ENCODE measurements at places on chromosomes 1 and 21.
A peak's percentile ranks its signal among the peaks of the same experiment; 100 is the strongest.

DNA sequence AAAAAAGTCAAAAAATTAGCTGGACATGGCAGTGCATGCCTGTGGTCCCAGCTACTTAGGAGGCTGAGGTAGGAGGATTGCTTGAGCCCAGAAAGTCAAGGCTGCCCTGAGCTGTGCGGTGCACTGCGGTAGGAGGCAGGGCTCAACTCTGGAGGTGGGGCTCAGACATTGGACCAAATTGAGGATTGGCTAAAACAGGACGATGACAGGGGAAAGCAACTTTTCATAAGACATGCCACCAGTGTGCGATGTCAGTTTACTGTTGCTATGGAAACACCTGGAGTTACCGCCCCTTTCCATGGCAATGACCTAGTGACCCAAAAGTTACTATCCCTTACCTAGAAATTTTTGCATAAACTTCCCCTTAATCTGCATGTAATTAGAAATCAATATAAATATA lies 85.3 kb downstream of the DISP3 start:
- DNase-seq = no peak

- DNase-seq = no peak
Measured at GRCh38 chr21:36985751-36986594, 19.5 kb upstream of the HLCS start.

DNA sequence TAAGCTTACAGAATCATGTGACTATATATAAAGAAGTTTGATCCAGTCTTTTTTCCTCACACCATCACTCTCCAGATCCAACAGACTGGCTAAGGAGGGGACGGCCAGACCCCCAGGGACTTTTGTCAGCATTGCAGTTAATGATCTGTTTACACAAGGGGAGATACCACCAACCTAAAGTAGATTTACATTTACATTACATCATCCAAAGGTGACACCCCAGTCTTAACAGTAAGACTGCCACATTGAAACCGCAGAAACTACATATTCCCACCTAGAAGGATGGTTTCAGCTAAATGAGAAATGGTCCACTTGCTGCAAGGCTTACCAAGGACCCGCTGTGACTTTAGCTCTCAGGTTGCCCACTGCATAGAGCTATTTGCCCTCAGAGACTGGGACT lies 3.4 kb downstream of the RCAN1 start:
- DNase-seq = no peak

DNA sequence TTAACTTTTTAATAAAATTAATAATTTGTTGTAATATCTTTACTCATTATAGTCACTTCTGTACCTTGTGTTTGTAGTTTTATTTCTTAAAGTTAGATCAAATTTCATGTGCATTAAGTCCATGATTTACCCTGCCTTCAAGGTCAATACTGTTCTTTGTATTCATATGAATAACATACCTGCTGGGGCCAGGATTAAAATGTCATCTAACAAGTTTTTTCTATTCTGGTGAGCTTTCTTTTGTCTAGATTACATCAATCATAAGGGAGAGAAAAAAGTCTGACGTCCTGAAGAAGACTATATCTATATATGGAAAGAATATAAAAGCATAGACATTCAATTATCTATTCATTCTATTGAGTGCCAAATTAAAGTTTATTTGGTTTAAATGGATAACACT lies 232.6 kb downstream of the COL11A1 start:
- no peak for DNase-seq

DNA sequence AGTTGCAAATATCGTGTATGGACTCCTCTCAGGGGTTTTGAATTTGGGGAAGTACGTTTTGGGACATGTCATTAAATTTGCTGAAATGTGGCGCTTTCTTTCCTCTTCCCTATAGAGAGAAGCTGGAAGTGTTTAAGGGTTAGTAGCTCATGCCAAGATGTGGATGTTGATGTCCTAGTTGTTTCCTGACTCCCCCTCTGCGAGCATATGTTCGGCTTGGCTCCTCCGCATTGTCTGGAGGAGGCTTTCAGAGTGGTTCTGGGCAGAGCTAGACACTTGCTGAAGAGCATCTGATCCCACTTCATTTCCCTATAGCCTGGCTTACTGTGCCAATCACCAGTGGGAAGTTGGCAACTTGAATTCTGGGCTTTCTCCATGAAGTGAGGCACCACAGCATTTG lies 347.4 kb upstream of the B3GALT2 start:
- DNase-seq = no peak

DNA sequence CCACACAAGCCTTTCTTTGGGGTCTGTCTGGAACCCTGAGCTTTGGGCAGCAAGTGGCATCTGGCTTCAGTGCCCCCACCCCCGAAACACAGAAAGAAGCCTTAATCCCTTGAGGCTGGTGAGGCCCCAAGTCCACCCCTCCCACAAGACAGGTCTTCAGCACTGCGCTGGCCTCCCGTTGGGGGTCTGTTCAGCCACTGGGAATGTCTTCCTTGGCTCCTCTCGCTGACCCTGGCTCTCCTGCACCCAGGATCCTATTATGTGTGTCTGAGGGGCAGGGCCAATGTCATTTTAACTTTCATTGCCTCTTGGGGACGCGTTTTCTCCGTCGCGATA lies 26.9 kb downstream of the ATP8B2 start:
- DNase-seq = no peak

GRCh38 chr21:38777015-38777414 lies 28.7 kb upstream of the ETS2 start:
- DNase-seq = no peak

DNA sequence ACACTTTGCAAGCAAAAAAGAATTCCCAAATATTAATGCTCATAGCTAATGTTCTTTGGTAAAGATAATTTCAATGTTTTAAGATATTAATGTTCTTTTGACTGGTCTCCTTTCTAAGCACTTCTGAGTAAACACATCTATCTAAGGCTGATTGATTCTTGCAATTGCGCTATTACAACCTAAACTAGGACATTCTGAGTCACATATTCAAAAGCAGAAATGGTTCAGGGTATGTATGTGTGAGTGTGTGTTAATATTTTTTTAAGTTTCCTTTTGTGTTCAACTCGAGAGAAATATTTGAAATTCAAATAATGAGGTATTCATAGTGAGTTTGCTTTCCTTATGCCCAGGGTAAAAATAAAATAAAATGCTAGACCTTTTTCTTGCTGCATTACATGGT lies 203.6 kb upstream of the GRIK3 start:
- DNase-seq = no peak

DNA sequence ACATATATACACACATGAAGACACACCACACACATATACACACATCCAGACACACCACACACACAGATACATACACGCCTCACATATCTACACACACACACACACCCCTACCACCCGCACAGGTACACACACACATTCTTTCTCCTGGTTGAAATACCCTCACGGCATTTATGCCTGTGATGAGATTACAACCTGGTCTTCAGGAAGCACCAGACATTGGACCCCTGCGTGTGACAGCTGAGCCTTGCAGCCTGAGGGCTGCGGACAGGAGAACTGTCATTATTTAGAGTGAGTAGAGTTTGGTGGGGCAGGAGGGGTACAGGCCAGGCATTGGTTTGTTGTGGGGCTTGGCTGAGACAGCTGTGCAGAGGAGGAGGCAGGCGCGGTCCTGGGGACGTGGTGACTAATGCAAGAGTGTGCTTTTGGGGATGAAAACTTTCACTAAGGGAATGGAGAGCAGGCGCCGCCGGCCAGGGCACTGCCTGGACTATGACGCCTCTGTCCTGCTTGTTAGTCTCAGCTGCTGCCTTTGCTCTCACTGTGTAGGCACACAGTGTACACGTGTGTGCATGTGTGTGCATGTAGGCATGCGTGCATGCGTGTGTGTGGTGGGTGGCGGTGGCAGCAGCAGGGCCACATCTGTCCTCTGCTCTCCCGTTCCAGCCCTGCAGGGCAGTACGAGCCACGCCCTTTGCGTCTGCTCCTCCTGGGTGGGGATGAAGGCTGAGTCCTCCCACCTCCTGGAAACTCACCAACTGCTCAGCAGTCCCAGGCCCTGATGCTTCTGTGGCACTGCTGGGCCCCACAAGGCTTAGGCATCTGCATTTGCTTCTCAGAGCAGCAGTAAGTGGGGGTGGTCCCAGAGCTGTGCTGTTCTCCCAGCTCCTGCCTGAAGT lies 57.6 kb downstream of the SPSB1 start:
- no peak for DNase-seq

DNA sequence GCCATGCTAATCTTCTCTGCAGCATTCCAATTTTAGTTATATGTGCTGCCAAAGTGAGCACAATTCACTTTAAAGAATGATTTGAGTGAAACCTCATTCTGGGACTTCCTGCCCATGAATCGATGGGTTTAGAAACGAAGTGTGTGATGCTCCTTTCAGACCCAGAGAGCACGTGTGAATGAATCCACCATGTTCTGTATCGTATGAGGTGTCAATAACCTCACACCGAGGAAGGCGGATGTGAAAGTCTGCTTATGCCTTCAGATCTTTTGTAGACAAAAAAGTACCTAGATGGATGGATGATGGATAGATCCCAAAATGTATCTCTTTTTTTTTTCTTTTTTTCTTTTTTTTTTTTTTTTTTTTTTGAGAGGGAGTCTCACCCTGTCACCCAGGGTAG lies 13.8 kb downstream of the UBASH3A start:
- no peak for DNase-seq

DNA sequence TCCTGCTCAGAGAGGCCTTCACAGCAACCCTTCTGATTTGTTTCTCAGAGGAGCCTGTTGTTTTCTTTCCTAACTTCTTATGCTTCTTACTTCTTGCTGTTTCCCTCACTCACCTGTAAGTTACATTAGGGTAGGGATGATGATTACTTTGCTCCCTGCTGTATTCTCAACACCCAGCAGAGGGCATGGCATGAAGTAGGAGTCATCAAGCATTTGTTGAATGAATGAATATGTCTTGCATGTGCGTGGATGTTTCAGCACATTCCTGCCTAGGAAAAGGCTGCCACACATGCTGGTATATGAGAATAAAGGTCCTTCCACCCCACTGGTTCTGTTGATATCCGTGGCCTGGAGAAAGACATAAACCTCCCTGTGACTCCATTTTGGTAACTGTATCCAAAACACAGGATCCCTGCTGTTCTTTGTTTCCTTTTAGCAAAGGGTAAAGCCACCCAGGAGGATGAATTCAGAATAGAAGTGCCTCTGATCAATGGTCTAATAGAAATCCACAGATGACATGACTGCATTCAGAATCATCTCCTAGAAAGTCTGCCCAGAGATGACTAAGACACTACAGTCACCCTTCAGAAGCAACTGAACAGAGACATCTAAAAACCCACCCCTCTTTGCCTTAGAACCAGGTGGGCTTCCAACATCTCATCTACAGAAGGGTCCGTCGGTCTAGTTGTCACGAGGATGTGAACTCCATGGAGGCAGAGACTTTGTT lies 168.8 kb downstream of the ZSCAN20 start:
- DNase-seq = peak; percentile 42

DNA sequence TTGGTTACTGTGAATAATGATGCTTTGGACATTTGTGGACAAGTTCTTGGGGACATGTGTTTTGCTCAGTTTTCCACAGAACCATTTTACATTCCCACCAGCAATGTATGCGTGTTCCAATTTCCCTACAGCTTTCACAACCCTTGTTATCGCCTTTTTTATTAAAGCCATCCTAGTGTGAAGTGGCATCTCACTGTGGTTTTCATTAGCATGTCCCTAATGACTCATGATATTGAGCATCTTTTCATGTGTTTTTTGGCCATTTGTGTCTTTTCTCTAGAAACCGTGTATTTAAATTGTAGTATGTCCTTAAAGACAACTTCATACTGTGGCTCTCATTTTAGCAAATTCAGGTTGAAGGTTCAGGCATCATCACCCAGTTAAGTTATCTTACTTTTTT lies 132.1 kb downstream of the TGFBR3 start:
- DNase-seq = no peak

GRCh38 chr1:234889643-234890042 lies 239.0 kb downstream of the TOMM20 start:
- no peak for DNase-seq

GRCh38 chr1:167161242-167161641 lies 59.4 kb upstream of the POU2F1 start:
- DNase-seq = no peak

- DNase-seq = no peak
Measured at GRCh38 chr1:223657978-223658377, 7.5 kb downstream of the CAPN8 start.

GRCh38 chr1:178849918-178850317 lies 21.0 kb downstream of the ANGPTL1 start:
- no peak for DNase-seq

GRCh38 chr1:110605901-110606656 lies at the start of gene KCNA2:
KCNA2 (minus strand) TSS chr1:110606358; CDS start chr1:110604782, 1,576 bp downstream.
- DNase-seq = peak; percentile 13

GRCh38 chr1:84823511-84823910 lies 69.5 kb downstream of the LPAR3 start:
- DNase-seq = no peak

DNA sequence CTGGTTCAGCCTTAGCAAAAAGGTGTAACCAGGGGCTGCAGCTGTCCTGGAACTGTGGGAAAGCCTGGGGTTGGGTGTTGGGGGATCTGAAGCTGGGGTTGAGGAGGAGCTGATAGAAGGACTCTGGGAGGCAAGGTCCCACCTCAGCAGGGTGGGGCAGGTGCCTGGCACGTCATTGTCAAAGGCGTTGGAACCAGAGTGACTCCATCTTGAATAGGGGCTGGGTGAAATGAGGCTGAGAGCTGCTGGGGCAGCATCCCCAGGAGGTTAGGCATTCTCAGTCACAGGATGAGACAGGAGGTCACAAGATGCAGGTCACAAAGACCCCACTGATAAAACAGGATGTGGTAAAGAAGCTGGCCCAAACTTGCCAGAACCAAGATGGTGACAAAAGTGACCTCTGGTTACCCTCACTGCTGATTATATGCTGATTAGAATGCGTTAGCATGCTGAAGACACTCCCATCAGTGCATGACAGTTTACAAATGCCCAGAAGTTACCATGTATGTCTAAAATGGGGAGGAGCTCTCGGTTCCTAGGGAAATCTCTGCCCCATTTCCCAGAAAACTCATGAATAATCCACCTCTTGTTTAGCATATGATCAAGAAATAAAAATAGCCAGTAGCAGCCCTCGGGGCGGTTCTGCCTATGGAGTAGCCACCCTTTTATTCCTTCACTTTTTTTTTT lies 85.4 kb downstream of the IER5 start:
- DNase-seq = no peak

GRCh38 chr1:158179301-158180041 lies 1.2 kb upstream of the CD1D start:
- DNase-seq = no peak

DNA sequence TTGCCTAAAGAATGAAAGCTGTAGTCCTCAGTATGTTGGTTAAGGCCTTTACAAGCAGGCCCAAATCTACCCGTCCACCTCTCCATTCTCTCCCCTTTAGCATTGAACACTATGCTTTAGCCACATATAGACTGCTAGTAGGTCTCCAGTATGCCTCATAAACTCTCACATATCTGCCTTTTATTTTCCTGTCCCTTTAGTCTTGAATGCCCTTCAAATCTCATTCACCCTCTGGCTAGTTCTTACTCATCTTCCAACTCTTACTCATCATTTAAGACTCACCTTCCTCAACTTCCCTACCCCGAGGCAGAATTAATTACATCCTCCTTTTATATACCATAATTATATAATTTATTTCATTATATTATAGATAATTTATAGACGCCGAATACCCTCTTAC lies 78.7 kb upstream of the TSPAN2 start:
- no peak for DNase-seq

- peak; percentile 20 for DNase-seq
Measured at GRCh38 chr1:8061673-8062386, 35.7 kb upstream of the ERRFI1 start.

- DNase-seq = peak; percentile 89
Measured at GRCh38 chr1:156571919-156572662, at the start of gene IQGAP3. IQGAP3 (minus strand) TSS chr1:156572565; CDS start chr1:156572529, 36 bp downstream.

- peak; percentile 38 for DNase-seq
Measured at GRCh38 chr1:174023440-174023839, 1.3 kb upstream of the RC3H1 start.

- DNase-seq = no peak
Measured at GRCh38 chr1:182575540-182576149, 13.4 kb downstream of the RNASEL start.

GRCh38 chr1:27435566-27436203 lies 43.3 kb downstream of the GPR3 start:
- DNase-seq = no peak
